ENCODE measurements at places on chromosomes 12 and 14.

GRCh38 chr14:100017553-100017952, 47.7 kb upstream of the EVL start:
- DNase-seq, result no peak

GRCh38 chr12:120495186-120495730, 655 bp upstream of the DYNLL1 start:
- DNase-seq, result no peak

- peak; percentile 60 for DNase-seq
Observed at GRCh38 chr12:2291182-2291832, 238.5 kb downstream of the CACNA1C start.

DNA sequence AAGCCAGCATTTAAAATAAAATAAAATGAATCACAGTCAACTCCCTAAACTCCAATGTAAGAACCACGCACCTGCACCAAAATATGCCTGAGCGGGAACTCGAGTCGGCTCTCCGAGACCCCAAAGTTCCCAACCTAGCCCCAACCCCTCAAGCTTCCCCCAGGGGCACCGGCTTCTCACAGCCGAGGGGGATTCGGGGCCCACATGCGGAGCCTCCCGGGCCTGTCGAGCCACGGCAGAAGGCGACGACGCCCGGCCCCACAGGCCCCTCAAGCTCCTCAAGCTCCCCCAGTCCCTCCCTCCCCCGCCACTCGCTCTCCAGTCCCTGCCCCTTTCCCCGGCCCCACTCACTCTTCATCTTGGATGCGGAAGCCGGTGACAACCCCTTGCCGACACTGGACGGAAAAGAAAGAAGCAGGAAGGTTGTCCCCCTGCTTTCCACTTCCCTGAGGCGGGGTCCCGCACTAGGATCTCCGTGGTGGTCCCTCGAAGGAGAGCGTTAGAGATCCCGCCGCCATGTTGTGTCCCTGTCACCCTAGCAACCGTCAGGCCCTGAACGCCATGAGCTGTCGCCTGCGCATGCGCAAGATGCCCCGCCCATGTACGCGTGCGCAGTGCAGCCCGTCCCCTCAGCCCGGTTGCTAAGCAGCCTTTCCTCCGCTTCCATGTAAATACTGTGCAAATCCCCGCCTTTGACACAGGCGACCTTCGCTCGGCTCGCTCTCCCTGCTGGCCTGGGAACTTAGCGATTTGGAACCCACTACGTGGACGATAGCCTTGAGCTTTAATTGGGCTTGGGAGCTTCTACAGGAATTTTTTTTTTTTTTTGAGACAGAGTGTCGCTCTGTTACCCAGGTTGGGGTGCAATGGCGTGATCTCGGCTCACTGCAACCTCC, at the start of gene MOK:
Gene MOK, minus strand, starts transcription at position 554 of the 896 bp plus-strand sequence. Its CDS starts 196 bp downstream, at position 358.
- peak; percentile 92 for DNase-seq

DNA sequence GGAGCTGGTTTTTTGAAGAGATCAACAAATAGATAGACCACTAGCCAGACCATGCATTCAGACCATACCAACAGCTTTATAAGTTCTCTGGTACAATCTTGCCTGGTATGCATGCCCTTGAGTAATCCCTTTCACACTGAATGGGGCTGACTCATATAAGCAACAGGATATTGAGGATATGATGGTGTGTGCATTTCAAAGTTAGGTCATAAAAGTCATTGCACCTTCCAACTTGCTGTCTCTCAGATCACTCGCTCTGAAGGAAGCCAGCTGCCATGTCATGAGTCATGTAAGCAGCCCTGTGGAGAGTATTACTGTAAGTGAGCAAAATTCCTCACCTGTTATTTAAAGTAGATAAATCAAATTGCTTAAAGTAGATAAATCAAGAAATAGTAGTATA, 45.0 kb upstream of the OR6J1 start:
- no peak for DNase-seq

GRCh38 chr12:54306925-54307741, 6.3 kb upstream of the NFE2 start:
- DNase-seq, result peak; percentile 79

DNA sequence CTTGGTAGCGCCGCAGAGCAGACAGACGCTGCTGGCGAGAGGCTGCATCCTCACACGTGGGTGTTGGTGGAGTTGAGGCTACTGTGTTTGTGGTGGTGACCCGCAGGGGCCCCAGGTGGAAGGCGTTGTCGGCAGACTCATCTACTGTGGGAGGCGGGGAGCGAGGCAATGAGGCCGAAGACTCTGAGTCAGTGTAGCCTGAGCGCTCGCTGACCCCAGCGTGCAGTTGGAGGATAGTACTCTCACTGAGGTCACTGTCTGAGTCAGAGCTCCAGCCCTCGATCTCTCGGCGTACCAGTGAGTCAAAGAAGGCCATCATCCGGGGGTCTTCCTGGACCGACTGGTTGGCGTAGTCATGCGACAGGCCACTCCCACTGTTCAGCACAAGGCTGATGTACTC, 76.0 kb upstream of the ACTN1 start:
- DNase-seq, result no peak

DNA sequence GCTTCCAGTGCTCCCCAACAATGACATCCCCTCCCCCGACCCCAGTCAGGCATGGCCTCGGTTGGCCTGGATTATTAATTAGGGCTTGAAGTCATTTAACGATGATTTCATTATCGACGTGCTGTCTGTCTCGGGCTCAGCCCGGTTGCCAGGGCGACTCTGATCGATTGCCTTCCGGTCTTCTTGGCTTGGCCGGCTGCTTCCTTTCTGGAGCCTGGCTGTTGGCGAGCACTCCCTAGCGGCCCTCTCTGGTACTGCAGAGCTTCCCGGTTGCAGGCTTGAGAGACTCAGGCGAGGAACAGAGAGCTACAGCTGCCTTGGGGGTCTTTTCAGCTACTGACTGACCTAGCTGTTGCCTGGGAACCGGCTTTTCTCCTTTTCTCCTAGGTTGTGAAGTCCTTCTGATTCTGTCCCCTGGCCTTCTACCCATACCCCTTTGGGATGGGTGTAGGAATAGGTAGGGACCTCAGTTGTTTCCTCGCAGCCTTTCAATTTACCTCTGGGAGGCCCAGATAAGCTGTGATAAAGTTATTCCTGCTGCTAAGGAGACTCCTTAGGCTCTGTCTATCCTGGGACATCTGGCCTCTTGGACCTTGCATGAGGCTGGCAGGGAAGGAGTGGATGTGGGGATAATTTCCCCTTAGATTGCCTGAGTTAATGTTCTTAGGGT, 5.5 kb upstream of the CISTR start:
- peak; percentile 76 for DNase-seq

GRCh38 chr12:25801734-25802133, 156.7 kb upstream of the RASSF8 start:
- no peak for DNase-seq

DNA sequence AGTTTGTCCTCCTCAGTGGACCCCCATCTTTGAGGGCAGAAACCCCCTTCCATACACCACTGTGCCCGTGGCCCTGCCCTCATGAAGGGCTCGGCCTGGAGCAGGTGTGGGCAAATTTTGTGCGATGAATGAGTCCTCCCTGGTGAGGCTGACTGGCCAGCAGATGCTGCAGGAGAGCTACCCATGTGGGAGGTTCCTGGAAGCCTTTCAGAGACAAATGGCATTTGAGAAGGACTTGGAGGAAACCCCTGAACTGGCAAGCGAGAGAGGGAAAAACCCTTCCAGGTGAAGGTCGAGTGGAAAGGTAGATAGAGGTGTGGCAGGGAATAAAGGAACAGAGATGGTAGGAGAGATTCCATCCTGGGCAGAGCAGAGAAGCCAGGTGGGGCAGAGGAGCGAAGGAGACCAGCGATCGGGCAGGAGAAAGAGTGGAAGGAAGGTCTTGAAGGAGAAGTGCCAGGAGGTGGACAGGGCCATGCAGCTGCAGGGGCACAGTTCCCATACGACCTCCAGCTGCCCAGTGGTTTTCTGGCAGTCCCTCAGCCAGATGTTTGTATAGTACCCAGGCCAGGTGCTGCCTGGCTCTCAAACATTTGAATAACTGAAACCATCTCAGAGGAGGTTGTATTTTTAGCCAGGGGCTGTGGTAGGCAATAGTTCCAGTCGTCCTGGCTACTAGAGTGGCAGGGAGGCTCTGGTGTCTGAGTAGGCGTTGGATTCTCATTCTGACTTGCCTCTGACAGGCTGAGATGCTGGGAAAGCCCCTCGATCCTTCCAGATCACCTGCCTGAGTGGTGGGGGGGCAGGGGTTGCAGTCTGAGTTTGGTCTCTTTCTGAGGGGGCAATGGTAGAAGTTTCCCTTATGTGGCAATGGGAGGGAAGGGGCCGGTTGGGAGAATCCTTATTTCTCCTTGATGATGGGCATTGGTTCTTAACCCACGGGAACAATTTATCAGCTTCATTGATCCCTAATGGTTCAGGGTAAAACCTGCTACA, 40.1 kb downstream of the FBXL14 start:
- peak; percentile 93 for DNase-seq

- no peak for DNase-seq
Observed at GRCh38 chr12:10115890-10116289, 14.1 kb downstream of the CLEC7A start.

GRCh38 chr12:92464911-92465310, 237.9 kb upstream of the PLEKHG7 start:
- DNase-seq, result no peak

- no peak for DNase-seq
Observed at GRCh38 chr12:114691196-114691595, 7.2 kb upstream of the TBX3 start.

GRCh38 chr14:53847057-53847456, 109.6 kb downstream of the BMP4 start:
- no peak for DNase-seq

DNA sequence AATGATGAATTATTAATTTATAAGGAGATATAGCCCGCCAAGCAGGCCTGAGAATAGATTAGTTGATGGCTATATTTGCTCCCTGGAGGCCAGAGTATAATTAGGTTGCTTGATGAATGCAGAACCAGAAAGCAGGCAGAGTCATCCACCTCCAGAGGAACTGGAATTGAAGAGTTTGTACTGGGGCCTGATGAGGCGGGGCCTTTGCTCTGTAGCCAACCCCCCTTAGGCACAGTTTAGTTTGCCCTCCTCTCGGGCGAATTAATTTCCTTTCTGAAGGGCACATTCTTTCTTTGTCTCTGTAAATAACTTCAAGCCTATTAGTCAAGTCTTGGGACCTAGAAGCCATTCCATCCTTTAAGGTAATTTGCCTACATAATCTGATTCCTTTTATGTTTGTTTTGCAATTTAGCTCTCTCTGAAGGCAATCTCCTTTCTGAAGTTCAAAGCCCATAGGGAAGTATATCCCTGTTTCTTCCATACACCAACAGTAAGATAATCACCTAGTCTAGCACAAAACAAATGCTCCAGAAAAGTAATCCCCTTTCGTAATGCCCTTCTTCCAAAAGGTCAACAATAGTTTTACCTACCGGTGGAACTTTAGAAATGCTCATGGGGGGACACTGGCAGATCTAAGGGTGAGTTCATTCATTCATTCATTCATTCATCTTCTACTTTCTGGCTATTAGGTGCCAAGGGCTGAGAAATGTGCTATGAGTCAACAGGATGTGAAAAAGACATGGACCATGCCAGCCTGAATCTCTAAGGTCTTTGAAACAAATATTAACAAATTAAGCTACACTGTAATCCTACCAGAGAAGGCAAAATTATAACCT, 84.8 kb upstream of the NUDT4 start:
- no peak for DNase-seq

- DNase-seq, result no peak
Observed at GRCh38 chr14:93301821-93302447, 30.9 kb downstream of the BTBD7 start.

DNA sequence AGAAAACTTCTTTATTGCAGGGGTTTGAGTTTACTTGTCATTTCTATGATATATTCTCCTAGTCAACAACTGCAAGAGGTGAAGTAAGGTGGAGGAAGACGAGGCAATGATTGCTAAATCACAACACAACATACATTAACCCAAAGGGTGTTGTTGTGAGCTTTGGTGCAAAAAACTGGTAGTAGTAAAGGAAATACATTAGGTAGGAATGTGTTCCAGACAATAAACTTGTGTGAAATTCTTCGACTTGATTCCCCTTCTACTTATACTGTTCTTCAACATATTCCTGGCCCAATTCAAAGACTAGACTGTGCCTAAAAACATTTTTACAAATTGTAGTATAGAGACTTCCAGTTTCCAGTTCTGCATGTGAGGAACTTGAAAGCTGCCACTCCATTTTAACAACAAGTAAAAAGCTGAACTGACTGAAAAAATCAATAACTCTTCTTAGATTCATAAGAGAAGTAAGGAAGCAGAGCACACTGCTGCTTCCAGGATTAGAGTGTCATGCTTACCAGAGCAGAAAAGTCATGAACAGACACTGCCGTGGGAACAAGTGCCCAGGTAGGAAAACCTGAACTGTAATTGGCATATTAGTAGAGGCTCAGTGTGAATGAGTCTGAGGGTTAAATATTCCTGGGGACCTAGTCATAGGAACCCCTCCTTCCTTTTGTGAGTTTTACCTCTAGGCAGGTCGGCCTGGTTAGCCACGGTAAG, 22.2 kb downstream of the COX8C start:
- no peak for DNase-seq

- peak; percentile 82 for DNase-seq
Observed at GRCh38 chr14:21092273-21093011, 6.0 kb downstream of the ZNF219 start.

DNA sequence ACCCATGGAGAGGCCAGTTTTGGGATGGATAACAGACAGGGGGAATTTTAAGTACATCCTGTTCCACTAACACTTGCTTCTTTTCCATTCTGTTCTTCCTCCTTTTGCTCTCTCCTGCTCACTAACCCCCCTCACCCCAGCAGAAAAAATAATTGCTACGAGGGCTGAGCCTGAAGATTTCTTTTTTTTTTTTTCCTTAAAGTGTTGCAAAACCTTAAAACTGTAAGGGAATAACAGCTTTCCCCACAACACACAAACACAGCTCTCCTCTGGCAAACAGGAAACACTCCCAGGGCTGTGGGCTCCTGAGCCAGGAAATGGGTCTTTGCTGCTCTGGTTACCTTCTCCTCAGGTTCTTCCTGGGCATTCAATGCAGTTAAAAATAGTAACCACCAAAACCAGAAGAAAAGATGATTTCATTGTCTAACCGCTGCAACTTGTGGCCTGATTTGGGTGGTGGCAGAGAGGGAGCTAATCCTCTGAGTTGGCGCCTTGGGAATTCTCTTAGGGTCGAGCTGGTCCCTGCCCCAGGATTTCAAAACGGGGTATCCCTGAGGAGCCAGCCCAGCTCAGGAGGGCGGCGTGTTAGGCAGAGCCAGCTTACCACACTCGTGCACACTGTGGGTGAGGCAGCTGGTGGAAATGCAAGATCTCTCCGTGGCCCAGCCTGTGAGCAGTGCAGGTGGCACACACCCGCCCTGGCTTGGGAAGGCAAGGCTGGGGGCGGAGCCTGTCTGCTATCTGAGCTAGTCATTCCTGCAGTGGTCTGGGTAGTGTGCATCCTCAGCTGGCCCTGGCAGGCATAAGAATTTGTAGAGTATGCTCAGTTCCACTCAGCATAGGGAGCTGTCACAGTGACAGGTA, 17.1 kb upstream of the EMP1 start:
- peak; percentile 94 for DNase-seq

DNA sequence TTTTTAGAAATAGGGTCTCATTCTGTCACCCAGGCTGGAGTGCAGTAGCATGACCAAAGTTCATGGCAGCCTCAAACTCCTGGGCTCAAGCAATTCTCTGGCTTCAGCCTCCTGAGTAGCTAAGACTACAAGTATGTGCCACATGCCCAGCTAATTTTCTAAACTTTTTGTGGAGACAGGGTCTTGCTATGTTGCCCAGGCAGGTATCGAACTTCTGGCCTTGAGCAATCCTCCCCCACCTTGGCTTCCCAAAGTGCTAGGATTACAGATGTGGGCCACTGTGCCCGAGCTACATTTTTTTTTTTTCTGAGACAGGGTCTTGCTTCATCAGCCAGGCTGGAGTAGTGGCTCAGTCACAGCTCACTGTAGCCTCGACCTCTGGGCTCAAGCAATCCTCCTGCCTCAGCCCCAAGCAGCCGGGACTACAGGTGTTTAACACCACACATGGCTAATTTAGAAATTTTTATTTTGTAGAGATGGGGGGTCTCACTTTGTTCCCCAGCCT, 7.1 kb downstream of the PPP4R3A start:
- DNase-seq, result no peak
